ENCODE measurements at places on chromosomes 3 and 15. TPM values are rescaled to one million over a fixed set of nuclear protein-coding genes. Genes with fewer than 3 reads are reported as not detected.

Gene ZNF501
- total RNA-seq: 3.8 TPM

Gene MOBP
- total RNA-seq: not detected

Gene REC114
- total RNA-seq: not detected

GRCh38 chr15:45341790-45342189 lies 36.6 kb downstream of the GATM start:
- DNase-seq: no peak

DNA sequence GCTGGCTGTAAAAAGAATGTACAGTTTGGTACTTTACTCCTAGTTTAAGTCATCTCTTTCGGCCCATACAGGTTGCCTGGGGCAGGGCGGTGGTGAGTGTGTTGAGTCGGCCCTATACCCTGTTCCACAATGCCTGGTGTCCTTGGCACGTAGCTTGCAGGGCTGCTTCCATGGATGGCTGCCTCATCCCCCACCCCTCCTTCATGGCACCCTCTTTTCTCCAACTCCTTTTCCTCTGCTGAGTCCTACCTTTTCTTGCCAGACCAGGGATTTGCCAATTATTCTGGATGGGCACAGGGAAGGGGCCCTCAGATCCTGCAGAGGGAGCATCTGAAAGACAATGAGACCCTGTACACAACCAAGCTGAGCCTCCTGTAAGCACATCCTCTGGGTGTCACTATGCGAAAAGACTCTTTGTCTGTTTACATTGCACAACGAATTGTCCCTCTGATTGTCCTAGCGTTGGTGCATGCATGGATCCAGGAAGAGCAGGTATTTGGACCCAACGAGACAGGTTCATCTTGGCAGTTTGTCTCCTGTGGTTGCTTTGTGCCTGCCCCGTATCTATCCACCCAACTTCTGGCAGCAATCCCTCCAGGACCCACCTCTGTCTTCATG lies 73.6 kb upstream of the CGNL1 start:
- DNase-seq: no peak

Measured in Caki2 (cell line).